Central memory CD8-positive, alpha-beta T cell (primary cell): ENCODE measurements at places on chromosomes 2 and 18.

DNA sequence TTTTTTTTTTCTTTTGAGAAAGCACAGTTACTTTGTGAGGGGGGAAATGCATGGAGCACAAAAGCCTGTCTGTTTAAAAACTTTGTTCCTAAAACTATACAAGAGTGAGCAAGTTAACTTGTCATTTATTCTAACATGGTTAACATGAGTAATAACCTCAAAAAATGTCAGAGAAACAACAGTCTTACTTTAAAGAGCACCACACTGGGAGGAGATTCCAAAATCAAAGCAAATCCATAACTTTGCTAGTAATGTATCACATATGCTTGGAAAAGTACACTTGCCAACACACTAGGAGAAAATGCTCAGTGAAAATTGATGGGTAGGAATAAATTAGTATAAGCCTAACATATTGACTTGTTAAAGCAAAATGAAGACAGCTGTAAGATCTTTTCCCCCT lies 157.1 kb downstream of the PRPF40A start:
- H3K27ac ChIP-seq = no peak overlapping the region
- no peaks in the 10 kb centered on the region for H3K36me3 ChIP-seq
- no peak overlapping the region for H3K4me3 ChIP-seq

DNA sequence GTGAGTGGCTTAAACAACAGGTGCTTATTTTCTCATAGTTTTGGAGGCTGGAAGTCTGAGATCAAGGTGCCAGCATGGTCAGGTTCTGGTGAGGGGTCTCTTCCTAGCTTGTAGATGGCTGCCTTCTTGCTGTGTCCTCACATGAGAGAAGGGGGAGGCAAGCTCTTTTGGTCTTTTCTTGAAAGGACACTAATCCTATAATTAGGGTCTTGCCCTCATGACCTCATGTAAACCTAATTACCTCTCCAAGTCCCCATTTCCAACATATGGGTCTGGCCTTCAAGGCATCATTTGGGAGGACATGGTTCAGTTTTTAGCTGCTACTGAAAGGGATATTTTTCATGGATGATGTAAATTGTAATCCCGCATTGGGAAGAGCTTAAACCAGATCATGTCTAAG lies 18.0 kb downstream of the RBM44 start:
- H3K4me1 ChIP-seq = no peaks in the 10 kb centered on the region
- DNase-seq = no peak
- H3K27ac ChIP-seq = no peak overlapping the region
- H3K27me3 ChIP-seq = no peaks in the 10 kb centered on the region
- no peak overlapping the region for H3K4me3 ChIP-seq
- H3K36me3 ChIP-seq = no peaks in the 10 kb centered on the region

DNA sequence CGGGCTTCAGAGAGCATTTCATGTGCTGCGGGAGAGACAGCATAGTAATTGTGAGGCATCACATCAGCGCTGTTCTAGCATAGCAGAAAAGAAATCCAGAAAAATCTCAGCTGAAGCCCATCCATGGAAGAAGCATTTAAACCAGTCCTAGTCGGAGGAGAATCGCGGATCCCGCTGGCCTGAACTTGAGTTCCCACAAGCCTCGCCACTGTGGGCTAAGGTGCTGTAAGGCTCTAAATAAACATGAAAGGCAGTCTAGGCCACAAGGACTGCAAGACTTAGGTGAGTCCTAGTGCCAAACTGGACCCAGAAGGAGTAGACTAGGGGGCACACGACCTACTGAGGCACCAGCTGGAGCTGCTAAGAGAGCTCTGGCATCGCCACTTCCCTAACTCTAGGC lies 1225.3 kb upstream of the CHAC2 start:
- no peak for DNase-seq
- no peak overlapping the region for H3K4me3 ChIP-seq
- no peak overlapping the region for H3K27ac ChIP-seq
- H3K36me3 ChIP-seq = no peaks in the 10 kb centered on the region
- no peaks in the 10 kb centered on the region for H3K27me3 ChIP-seq

DNA sequence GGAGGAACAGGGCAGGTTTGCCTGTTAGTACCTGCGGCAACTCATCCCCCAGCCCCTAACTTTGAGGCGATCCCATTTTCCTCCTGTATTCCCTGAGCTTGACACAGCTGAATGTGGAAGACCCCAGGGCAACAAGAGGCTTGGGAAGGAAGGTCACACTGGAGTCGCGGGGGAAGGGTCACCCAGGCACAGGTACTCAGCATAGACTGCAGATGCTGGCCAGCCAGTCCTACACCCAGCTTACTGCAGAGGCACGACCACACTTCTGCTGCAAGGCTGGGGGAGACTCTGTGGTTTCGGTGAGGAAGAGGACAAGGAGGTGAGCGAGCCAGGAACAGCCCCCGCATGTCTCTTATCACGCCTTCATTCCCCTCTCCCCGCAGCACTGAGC lies 91.5 kb downstream of the MALT1 start:
- H3K27ac ChIP-seq = no peak overlapping the region
- H3K36me3 ChIP-seq = peaks cover under 1% of the 10 kb centered on the region
- no peak for DNase-seq
- H3K27me3 ChIP-seq = peaks cover 32% of the 10 kb centered on the region
- no peak overlapping the region for H3K4me3 ChIP-seq

DNA sequence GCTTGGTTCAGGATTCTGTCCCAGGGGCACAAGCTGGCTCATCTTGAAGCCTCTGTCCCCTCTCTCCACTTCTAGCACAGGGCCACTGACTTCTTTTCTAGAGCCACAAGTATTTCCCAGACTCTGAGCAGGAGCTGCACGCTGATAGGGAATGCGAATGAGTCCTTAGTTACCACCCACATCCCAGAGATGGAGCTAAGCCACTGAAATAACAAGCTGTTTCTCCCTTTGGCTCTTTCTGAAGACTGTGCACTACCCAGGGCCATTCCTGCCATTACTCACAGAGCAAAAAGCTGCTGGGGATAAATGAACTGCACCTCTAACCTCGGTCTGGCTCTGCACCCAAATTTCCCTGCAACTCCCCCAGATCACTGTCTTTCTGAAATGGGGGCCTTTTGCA lies 70.6 kb downstream of the TSN start:
- no peak for DNase-seq
- H3K4me3 ChIP-seq = no peak overlapping the region
- H3K27ac ChIP-seq = no peak overlapping the region
- no peaks in the 10 kb centered on the region for H3K36me3 ChIP-seq
- peaks cover 23% of the 10 kb centered on the region for H3K27me3 ChIP-seq

GRCh38 chr18:30650499-30650898 lies 392.0 kb downstream of the DSC3 start:
- H3K36me3 ChIP-seq = peaks cover 3% of the 10 kb centered on the region
- H3K27ac ChIP-seq = no peak overlapping the region
- H3K27me3 ChIP-seq = no peaks in the 10 kb centered on the region
- no peak for DNase-seq
- H3K4me1 ChIP-seq = no peaks in the 10 kb centered on the region

GRCh38 chr2:38467768-38468455 lies 90.8 kb upstream of the ATL2 start:
- H3K4me1 ChIP-seq = no peaks in the 10 kb centered on the region
- peaks cover 27% of the 10 kb centered on the region for H3K27me3 ChIP-seq
- no peak overlapping the region for H3K4me3 ChIP-seq
- H3K36me3 ChIP-seq = no peaks in the 10 kb centered on the region

GRCh38 chr2:108536911-108537310 lies 2.6 kb downstream of the LIMS1 start:
- peaks cover 8% of the 10 kb centered on the region for H3K36me3 ChIP-seq
- H3K27ac ChIP-seq = no peak overlapping the region
- no peak for DNase-seq

- no peaks in the 10 kb centered on the region for H3K27me3 ChIP-seq
- peaks cover 24% of the 10 kb centered on the region for H3K4me1 ChIP-seq
- H3K27ac ChIP-seq = no peak overlapping the region
- H3K4me3 ChIP-seq = no peak overlapping the region
Observed at GRCh38 chr2:174181368-174181767, 67.0 kb downstream of the OLA1 start.

GRCh38 chr2:164757934-164758695 lies 83.5 kb downstream of the COBLL1 start:
- DNase-seq = no peak
- H3K27me3 ChIP-seq = no peaks in the 10 kb centered on the region
- no peak overlapping the region for H3K27ac ChIP-seq
- H3K4me1 ChIP-seq = no peaks in the 10 kb centered on the region
- no peaks in the 10 kb centered on the region for H3K36me3 ChIP-seq

DNA sequence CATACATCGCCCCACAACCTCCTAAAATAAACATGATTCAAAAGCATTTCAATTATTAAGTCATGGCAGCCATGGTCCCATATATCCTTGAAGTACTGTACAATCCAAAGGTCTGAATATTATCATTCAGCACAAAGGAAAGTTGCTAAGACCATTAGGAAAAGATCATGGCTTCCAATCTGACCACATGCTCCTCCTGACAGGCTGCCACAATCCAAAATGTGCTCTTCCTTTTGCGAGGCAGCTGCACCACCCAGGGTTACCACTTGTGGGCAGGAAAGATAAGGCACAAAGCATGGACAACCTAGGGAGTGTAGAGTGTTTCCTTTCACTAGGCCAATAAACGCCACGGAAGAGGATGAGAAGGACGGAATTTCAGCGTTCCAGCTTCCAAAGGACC lies 5.4 kb downstream of the BOLA3 start:
- H3K27ac ChIP-seq = peak overlapping the region; percentile 23
- peaks cover 7% of the 10 kb centered on the region for H3K4me1 ChIP-seq
- no peak overlapping the region for H3K4me3 ChIP-seq
- H3K36me3 ChIP-seq = peaks cover 7% of the 10 kb centered on the region

DNA sequence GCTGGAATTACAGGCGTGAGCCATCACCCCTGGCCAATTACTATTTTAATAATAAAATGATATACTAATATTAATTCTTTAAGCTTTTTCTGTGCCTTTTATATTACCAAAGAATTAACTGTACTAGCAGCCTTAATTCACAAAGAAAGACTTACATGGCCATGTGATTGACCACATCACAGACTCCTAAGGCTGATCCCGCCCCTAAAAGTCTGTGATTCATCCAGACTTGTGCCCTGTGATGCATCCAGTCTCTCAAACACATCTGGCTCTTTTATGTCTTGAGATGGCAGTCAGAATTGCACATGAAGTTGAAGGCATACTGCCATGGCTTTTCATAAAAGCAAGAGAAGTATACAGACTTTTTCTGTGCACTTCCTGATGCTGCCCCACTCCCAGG lies 91.7 kb downstream of the DTNA start:
- H3K4me1 ChIP-seq = no peaks in the 10 kb centered on the region
- no peaks in the 10 kb centered on the region for H3K36me3 ChIP-seq
- peaks cover 40% of the 10 kb centered on the region for H3K27me3 ChIP-seq

DNA sequence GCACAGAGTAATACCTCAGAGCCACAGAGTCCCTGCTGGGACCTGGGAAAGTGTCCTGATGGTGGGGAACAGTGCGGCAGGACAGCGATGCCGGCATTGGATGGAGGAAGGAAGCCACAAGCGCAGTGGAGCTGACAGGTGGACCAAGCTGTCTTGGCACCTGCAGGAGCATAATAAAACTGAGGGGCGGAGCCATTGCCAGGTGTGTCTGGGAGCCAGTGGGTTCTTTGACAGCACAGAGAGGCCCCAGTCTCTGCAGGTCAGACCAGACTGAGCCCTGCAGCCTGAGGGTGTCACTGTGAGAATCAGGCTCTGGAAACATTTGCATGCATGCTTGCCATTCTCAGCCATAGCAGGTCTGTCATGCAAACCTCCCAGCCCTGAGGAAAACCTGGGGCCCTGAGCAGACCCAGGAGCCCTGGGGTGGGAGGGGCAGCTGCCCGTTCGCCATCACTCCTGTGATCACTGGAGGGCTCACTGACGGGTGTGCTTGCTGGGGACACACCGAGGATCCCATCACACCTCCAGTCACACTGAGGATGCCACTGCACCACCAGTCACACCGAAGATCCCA lies 210.5 kb upstream of the HDAC4 start:
- peaks cover 4% of the 10 kb centered on the region for H3K36me3 ChIP-seq
- H3K4me1 ChIP-seq = peaks cover 38% of the 10 kb centered on the region
- no peak overlapping the region for H3K4me3 ChIP-seq
- no peak for DNase-seq

- no peaks in the 10 kb centered on the region for H3K27me3 ChIP-seq
- peak overlapping the region; percentile 48 for H3K4me3 ChIP-seq
Observed at GRCh38 chr18:63979409-63979920, 9.6 kb downstream of the SERPINB8 start.

GRCh38 chr2:217806482-217806765 lies 196.4 kb downstream of the TNS1 start:
- no peak overlapping the region for H3K4me3 ChIP-seq
- no peaks in the 10 kb centered on the region for H3K36me3 ChIP-seq
- peaks cover 12% of the 10 kb centered on the region for H3K27me3 ChIP-seq
- no peaks in the 10 kb centered on the region for H3K4me1 ChIP-seq
- no peak for DNase-seq

GRCh38 chr2:72755647-72756423 lies 70.0 kb downstream of the EXOC6B start:
- no peak overlapping the region for H3K4me3 ChIP-seq
- H3K36me3 ChIP-seq = peaks cover 1% of the 10 kb centered on the region
- no peaks in the 10 kb centered on the region for H3K27me3 ChIP-seq
- no peak overlapping the region for H3K27ac ChIP-seq
- DNase-seq = no peak

DNA sequence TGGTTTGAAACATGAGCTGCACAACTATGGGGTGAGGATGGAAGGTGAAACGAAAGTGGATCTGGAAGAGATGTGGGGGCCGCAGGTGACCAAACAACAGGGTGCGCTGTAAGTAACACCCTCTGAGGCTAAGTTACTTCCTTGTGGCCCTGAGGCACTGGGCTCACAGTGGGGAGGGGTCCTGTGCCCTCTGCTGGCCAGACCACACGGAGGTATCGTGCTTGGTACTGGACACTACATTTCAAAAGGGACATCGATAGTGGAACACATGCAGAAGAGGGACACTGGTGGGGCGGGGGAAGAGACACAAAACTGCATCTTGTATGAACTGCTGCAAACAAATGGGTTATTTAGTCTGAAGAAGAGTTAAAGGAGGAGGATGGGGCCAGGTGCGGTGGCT lies 110.6 kb downstream of the CLIP4 start:
- no peak for DNase-seq
- peaks cover 1% of the 10 kb centered on the region for H3K36me3 ChIP-seq
- no peak overlapping the region for H3K27ac ChIP-seq
- no peaks in the 10 kb centered on the region for H3K4me1 ChIP-seq
- peaks cover 62% of the 10 kb centered on the region for H3K27me3 ChIP-seq
- no peak overlapping the region for H3K4me3 ChIP-seq

DNA sequence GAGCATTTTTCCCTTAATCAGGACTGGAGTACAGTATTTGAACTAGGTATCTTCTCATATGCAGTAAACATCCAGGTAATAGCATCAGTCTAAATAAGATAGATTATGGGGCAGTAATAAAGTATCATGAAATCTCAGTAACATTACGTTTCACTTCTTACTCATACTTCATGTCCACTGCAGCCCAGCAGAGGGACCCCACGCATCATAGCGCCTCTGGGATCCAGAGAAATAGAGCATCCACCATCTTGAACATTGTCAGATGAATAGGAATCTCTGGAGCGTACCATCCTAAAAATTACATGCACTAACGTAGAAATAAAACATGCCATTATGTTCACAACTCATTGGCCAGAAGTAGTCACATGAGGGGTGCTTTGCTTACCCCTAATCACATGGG lies 499.0 kb downstream of the CPS1 start:
- no peak overlapping the region for H3K27ac ChIP-seq
- no peak overlapping the region for H3K4me3 ChIP-seq
- no peaks in the 10 kb centered on the region for H3K27me3 ChIP-seq
